ENCODE measurements at places on chromosomes 16 and 17.

DNA sequence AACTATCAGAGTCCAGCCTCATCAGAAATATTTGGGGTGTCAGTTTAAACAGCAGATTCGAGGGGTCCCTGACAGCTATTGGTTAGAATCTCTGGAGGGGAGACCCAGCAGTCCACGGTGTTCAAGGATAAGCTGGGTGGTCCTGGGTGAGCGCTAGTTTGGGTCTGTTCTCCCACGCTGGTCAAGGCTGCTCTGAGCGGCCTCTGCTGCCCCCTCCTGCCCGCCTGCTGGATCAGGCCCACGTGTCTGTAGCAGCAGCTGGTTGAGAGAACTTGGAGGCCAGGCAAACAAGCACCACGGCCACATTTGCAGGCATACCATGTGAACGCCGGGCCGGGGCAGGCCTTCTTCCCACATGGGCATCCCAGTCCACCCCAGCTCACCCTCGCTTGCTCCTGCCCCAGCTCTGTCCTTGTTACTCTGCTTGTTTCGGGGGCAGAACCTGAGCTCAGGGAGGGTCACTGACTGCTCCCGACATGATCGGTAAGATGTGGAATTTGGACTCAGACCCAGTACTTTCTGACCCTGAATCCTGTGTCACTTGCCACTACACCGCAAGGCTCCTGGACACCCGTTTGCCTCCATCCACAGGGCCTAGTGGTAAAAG is 7.4 kb downstream of the FOXF1 start:
- DNase-seq: no peak

GRCh38 chr16:19307587-19308241 is 22.2 kb downstream of the CLEC19A start:
- DNase-seq: no peak

- no peak for DNase-seq
These were observed 7.9 kb downstream of the HIRIP3 start for GRCh38 chr16:29987371-29988085.

DNA sequence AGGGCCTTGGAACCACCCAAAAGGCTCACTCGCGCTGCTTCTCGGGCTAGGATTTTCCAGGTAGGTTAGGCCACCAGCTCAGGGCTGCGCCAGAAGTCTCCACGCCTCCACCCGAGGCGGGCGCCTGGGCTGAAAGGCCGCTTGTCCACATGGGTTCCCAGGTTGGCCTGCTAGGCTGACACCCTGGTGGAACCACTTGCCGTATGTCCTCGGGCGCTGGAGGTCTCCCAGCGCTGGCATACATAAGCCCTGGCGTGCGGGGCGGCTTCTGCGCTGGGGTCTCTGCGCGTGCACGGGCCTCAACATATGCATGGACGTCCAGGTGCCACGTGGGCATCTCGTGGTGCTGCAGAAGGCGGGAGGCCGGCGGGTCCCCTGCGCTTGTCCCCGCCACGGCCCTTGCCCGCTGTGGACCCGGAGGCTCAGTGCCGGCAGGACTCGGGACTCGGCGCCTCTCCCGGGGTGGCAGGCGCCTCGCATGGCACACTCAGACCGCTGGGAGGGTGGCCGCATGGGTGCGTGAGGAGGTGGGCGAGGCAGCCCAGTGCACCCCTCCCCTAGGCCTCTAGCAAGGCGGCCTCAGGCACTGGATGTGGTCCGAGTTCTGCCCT is 47.2 kb upstream of the ZNF629 start:
- no peak for DNase-seq

DNA sequence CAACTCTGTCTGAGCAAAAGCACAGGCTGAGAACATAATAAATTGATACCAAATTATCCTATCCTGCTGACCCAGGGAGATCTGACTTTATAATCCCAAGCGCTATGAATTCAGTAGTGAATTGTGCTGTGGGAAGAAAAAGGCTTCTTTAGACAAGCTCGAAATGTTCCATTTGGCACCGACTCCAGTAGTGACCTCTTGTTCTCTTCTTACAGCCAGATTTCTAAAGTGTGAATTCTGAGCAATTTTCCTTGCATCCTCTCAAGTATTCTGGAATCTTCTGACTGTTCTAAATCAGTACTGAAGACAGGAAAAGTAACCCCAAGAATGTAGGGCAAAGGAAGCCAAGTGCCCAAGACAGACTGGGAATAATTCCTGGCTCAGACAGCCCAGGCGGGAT is 58.2 kb downstream of the CDYL2 start:
- no peak for DNase-seq

DNA sequence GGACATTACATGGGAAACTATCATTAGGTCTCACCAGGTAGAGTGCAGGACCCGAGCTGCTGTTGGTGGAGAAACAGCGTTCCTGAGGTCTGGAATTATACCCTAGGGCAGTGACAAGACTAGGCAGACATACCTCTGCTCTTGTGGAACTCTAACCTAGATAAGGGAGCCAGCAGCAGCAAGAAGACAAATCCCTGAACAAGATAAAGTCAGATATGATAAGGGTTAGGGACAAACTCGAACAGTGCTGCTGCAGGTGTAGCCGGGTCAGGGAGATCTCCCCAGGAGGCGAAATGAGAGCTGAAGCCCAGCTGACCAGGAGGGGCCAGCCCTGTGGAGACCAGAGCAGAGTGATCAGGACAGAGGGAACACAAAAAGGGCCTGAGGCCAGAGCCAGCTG is 34.7 kb downstream of the ARSG start:
- no peak for DNase-seq

- no peak for DNase-seq
These were observed 26.3 kb downstream of the SMURF2 start for GRCh38 chr17:64635647-64636305.

- DNase-seq: no peak
These were observed 534.0 kb downstream of the MAF start for GRCh38 chr16:79066561-79066960.

DNA sequence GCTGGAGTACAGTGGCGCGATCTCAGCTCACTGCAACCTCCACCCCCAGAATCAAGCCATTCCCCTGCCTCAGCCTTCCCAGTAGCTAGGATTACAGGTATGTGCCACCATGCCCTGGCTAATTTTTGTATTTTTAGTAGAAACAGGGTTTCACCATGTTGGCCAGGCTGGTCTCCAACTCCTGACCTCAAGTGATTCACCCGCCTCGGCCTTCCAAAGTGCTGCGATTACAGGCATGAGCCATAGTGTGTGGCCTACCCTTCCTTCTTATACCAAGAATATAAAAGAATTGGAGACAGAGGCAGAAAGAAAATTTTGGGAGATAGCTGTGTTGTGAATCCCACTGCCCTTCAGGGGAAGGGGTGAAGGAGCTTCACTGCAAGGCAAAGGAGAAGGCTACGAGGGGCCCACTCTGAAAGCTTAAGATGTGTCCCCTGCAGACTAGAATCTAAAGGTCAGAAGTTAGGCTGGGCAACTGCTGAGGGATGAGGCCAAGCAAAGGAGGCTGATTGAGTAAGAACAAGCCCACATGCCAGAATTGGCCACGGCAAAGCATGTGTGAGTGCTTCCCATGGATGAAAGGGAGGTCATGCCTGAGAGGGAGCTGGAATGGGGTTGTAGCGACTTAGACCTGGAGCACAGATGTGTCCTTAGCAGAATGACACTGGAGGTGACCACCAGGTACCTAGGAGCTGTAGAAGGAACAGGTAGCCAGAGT is 8.4 kb upstream of the CRYBA1 start:
- no peak for DNase-seq

DNA sequence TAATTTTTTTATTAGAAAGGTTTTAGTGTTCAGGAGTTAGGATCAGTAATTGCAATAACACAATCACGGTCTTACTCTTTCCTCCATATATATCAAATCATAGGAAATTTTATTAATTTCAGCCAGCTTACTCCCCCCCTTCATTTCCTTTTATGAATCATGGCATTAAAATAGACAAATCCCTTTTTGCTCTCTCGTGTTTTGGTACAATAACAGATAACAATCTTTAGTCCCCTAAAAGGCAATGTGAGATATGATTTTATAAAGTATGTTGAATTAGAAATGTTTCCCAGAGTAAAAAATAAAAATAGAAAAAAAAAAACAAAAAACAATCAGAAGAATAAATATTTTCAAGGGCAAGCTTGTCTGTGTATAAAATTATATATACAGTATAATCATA is 42.6 kb upstream of the RHOT1 start:
- DNase-seq: no peak

DNA sequence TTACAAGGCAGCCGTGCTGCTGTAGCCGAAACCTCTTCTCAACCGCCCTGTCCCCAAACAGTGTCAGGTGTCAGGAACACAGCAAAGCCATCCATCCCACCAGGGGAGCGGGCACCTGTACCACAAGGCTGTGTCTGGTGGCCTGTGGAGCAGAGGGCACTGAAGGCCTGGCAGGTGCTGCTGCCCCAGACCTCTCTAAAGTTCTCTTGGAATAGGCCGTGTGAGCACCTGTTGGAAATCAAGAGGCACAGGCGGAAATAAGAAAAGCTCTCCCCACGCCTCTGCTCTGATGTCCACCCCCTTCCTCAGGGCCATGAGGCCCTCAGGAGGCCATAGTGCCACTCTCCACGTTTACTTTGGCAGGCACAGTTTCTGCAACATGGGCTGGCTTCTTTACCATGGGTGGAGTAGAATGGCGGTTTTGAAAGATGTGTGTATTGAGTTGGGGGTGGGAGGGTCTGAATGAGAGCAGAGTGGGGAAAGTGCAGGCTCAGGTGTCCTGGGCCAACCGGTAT is 99.9 kb upstream of the ZNF750 start:
- no peak for DNase-seq

GRCh38 chr16:19717314-19717713 is 713 bp downstream of the KNOP1 start:
- no peak for DNase-seq

DNA sequence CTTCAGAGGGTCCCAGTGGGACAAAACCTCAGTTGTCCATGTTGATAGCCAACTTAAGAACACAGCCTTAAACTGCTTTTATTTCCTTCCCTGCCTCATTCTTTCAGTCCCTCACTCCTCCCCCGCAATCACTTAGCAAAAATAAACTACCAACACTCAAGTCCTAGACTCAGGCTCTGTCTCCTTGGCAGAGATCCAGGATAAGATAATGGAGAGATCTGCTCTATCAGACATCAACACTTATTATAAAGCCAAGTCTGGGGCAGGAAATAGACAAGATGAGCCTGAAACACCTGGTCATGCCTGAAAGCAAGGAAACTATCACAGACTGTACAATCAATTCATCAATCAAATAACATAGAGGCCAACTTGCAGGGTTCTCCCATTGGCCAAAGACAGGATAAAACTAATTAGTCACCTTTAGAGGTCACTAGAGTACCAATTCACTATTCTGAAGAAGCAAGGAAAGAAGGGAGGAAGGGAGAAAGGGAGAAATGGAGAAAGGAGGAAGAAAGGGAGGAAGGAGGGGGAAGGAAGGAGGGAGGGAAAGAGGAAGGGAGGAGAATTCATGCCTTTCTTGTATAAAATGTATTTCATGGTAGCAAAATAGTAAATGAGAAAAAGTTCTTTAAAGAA is 15.7 kb downstream of the HYDIN start:
- DNase-seq: no peak

DNA sequence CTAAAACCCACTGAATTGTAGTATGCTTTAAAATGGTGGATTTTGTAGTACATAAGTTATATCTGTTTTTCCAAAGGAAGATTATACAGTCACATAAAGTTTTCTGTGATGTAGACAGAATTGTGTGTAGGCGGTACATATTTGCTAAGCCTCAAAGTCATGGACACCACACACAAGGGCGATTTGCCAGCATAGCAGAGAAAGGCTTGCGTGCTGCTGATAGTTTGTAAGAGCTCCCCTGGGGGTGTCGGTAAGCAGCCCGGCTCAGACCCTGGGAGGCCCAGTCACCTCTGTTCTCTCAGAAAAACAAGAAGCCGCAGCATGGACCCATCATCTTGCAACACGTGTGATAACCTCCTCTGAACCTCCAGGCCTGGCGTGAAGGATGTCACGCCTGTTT is 38.3 kb upstream of the AKTIP start:
- no peak for DNase-seq

GRCh38 chr17:27485716-27486495 is 29.7 kb downstream of the KSR1 start:
- DNase-seq: no peak

- no peak for DNase-seq
These were observed 13.4 kb downstream of the GINS2 start for GRCh38 chr16:85675251-85675874.

GRCh38 chr17:76458580-76459490 is 5.9 kb upstream of the UBE2O start:
- DNase-seq: peak; percentile 60

DNA sequence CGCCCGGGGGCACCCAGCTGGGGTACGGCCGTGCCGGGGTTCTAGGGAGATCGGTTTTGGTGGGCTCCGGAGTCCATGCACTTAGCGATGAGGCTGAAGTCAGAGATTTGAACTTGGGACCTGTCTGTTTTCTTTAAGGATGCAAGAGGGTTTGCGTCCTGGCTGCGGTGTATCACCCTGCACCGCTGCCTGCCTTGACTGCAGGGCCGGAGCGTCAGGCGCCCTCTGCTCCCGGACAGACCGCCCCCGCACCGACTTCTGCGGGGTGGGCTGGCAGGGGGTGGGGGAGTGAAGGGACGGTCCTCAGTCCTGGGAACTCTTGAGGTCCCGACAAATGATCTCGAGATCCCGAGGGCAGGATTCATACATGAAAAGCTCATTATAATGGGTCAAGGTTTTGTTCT is 701 bp downstream of the PDP2 start:
- no peak for DNase-seq

- DNase-seq: no peak
These were observed 6.0 kb downstream of the FHOD1 start for GRCh38 chr16:67241008-67241900.

DNA sequence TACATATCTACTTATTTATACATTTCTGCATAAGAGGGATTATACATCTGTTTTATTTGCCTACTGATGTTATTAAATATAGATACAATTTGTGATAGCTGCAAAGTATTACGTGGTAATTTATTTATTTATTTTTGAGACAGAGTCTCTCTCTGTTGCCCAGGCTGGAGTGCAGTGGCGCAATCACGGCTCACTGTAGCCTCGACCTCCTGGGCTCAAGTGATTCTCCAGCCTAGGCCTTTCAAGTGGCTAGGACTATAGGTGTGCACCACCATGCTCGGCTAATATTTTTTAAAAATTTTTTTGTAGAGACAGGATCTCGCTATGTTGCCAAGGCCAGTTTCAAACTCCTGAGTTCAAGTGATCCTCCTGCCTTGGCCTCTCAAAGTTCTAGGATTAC is 35.5 kb downstream of the NFAT5 start:
- DNase-seq: no peak

DNA sequence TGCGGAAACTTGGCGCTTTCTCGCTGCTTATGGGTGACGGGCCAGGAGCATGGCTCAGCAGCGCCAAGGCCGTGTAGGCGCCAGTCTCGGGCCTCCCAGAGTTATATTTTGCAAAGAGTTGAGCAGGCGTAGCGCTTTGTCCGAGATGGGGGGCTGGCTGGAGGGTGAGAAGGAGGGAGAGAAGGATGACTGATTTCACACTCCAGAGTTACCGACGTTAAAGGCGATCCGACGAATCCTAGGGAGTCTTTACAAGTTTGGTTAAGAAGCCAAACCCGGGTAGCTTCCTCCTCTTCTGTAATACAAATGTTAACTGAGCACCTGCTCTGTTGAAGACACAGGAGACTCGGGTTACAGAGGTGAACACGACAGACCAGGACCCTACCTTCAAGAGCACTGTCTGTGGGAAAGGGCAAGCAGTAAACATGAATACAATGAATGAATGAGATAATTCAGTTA is 782 bp downstream of the POLR2A start:
- DNase-seq: no peak
